ENCODE measurements at places on chromosomes 7 and 10. TPM values are rescaled to one million over a fixed set of nuclear protein-coding genes. Genes with fewer than 3 reads are reported as not detected.

- no peak overlapping the region for H3K27ac ChIP-seq
- H3K4me3 ChIP-seq: no peak overlapping the region
- DNase-seq: no peak
- H3K4me1 ChIP-seq: no peaks in the 10 kb centered on the region
- H3K36me3 ChIP-seq: no peaks in the 10 kb centered on the region
- no peaks in the 10 kb centered on the region for H3K27me3 ChIP-seq
Measured at GRCh38 chr7:129115676-129116075, 28.8 kb upstream of the TSPAN33 start.

DNA sequence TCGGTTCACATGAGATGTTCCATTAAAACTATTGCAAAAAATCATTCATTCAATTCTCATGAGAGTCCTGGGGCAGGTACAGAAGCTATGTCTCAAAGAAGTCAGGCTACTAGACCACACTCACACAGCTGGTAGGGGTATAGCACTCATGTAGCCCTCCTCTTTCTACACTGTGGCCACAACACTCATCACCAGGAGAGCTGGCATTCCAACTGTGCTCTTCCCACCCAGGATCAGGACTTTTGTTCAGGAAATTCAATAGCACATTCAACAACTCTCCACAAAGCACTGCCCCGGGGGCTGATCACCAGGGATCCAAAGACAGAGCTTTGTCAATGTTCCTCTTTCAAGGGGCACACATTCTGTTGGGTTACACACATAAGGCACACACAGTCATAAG lies 31.0 kb upstream of the C10orf90 start:
- no peak overlapping the region for H3K4me3 ChIP-seq
- H3K36me3 ChIP-seq: no peaks in the 10 kb centered on the region
- H3K27ac ChIP-seq: no peak overlapping the region
- H3K27me3 ChIP-seq: no peaks in the 10 kb centered on the region

DNA sequence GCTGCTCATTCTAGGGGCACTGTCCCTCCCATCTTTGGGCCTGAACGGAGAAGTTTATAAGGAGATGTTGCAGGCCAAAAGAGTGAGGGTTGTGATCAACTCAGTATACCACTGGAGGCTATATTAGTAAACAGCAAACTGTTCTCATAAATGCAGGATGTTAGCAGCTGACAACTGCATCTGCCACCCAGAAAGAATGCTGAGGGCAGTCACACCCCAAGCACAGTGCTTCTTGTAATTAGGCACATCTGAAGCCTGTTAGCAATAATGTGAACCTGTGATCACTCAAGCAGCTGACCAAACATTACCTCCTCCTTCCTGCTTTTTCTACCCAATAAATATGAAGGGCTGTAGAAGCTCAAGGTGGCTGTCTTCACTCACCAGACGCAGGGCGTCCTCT lies 38.4 kb upstream of the ZNF138 start:
- H3K36me3 ChIP-seq: no peaks in the 10 kb centered on the region
- no peaks in the 10 kb centered on the region for H3K4me1 ChIP-seq
- DNase-seq: no peak
- no peak overlapping the region for H3K4me3 ChIP-seq

DNA sequence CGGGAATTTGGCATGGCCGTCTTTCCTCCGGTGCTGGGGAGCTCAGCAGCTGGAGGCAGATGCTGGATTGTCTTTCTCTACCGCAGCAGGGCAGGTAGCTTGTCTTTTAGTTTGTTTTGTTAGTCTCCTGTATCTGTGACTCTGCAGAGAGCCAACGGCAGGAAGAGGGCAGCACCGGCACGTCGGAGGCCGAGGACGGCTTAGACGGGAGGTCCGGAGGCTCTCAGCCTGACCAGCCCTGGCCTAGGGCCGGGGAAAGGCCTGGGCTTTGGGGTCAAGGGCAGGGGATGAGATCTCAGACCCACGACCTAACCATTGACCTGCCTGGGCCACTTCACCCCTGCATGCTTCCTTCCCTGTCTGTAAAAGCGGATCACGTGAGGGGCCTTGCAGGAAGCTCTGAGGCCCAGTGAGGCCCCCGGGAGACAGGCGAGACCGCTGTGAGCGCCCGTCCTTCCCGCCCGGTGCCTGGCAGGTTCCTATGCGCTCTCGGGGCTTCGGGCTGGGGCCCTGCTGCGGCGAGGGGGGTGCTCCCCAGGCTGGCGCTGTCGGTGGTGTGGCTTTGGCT lies 72.7 kb downstream of the LHPP start:
- H3K4me1 ChIP-seq: peaks cover 100% of the 10 kb centered on the region
- peak overlapping the region; percentile 100 for H3K27ac ChIP-seq
- H3K36me3 ChIP-seq: no peaks in the 10 kb centered on the region
- no peaks in the 10 kb centered on the region for H3K27me3 ChIP-seq

DNA sequence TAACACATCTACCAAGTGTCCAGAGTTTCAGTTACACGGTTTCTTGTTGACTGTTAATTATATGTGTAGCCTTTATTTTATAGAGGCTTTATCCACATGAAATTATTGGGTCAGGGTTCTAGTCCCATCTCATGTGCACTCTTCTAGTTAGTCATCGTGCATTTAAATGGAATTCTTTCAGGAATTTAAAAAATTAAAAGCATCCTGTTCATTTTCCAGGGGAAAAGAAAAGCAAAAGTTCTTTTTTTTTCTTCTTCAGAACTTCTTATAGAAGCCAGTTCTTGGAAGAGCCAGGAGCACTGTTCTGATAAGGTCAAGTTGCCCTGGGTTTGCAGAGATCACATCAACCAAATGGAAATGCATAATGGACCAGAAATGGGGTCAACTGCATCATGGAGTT lies 324.7 kb downstream of the INHBA start:
- no peaks in the 10 kb centered on the region for H3K27me3 ChIP-seq
- H3K4me3 ChIP-seq: no peak overlapping the region
- no peaks in the 10 kb centered on the region for H3K36me3 ChIP-seq
- H3K27ac ChIP-seq: no peak overlapping the region
- DNase-seq: no peak

DNA sequence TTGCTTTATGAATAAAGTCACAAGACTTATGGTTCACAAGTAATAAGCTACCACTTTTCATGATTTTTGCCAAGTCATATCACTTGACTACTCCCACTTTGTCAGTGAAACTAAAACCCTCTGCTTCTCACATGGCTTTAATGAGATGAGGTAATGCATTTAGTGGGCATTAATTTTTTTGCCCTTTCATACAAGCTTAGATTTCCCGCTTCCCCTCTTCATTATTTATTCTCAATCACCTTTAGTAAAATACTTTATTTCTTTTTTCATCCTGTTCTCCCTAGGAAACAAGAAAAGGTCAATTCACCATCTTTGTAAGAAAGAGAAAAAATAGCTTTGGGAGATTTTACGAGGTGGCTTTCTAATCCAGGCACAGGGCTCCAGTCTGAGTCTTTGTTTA lies 109.6 kb upstream of the STARD3NL start:
- H3K27me3 ChIP-seq: no peaks in the 10 kb centered on the region
- no peaks in the 10 kb centered on the region for H3K36me3 ChIP-seq
- no peaks in the 10 kb centered on the region for H3K4me1 ChIP-seq
- H3K27ac ChIP-seq: no peak overlapping the region
- DNase-seq: no peak

GRCh38 chr7:47584536-47584895 lies 2.6 kb upstream of the TNS3 start:
- peaks cover 25% of the 10 kb centered on the region for H3K4me1 ChIP-seq
- H3K4me3 ChIP-seq: no peak overlapping the region
- H3K27ac ChIP-seq: no peak overlapping the region
- H3K36me3 ChIP-seq: 0 out of 2 replicates have a peak, but pooled peaks cover 4% of the 10 kb centered on the region
- H3K27me3 ChIP-seq: no peaks in the 10 kb centered on the region

GRCh38 chr10:125756853-125757487 lies 18.7 kb downstream of the MMP21 start:
- H3K4me1 ChIP-seq: no peaks in the 10 kb centered on the region
- H3K4me3 ChIP-seq: no peak overlapping the region
- H3K27ac ChIP-seq: no peak overlapping the region
- H3K36me3 ChIP-seq: peaks cover 81% of the 10 kb centered on the region
- H3K27me3 ChIP-seq: no peaks in the 10 kb centered on the region

GRCh38 chr7:91264046-91264923 lies at the start of gene FZD1:
Gene FZD1, plus strand, starts transcription at chr7:91264433. Its CDS starts 448 bp downstream, at chr7:91264881.
- peak; percentile 98 for DNase-seq
- 0 out of 2 replicates have a peak within 1 kb of the TSS, but pooled peaks have one; percentile 43 for H3K27ac ChIP-seq
- peak within 1 kb of the TSS; percentile 79 for H3K4me3 ChIP-seq
- no peaks in the 10 kb centered on the region for H3K36me3 ChIP-seq
- H3K27me3 ChIP-seq: no peaks in the 10 kb centered on the region

- H3K27me3 ChIP-seq: no peaks in the 10 kb centered on the region
- H3K4me3 ChIP-seq: no peak overlapping the region
- H3K4me1 ChIP-seq: no peaks in the 10 kb centered on the region
Measured at GRCh38 chr10:82394122-82394521, 519.1 kb downstream of the NRG3 start.

DNA sequence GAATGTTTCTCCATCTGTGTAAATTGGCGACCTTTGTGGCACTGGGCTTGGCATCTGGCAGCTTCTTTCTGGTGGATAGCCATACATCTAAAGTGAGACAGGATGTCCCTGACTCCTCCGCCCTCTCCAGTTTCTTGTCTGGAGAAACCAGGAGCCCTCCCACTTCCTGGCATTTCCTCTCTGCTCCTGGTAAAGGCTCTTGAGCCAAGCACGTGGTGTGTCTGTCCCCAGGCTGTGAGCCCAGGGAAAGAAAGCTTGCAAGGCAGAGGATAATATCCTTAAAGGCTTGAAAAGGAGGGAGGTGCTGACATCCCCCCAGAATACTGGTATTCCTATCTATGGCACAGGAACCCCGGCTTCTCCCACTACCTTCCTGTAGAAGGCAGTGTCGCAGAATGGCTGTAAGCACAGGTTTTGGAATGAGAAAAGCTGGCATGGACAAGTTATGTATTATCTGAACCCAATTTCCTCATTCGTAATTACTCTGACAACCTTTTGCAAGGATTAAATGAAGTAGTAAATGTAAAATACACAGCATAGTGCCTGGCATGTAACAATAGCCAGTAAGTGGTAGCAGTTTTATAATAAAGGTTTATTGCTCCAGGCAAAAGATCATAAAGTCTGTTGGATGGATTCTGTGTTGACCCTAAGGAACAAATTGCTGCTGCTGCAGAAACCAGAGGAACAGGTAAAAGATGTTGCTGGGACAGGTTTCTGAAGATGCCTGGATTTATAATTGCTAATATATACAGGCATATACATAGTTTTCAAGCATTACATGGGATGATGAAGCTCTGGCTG lies 11.8 kb upstream of the ACSL5 start:
- H3K27me3 ChIP-seq: no peaks in the 10 kb centered on the region
- no peak overlapping the region for H3K4me3 ChIP-seq
- H3K27ac ChIP-seq: no peak overlapping the region

- H3K36me3 ChIP-seq: no peaks in the 10 kb centered on the region
- no peak for DNase-seq
- no peak overlapping the region for H3K4me3 ChIP-seq
- no peak overlapping the region for H3K27ac ChIP-seq
- no peaks in the 10 kb centered on the region for H3K27me3 ChIP-seq
Measured at GRCh38 chr10:22159180-22159579, 58.6 kb downstream of the EBLN1 start.

- H3K4me1 ChIP-seq: no peaks in the 10 kb centered on the region
- no peak for DNase-seq
- no peak overlapping the region for H3K4me3 ChIP-seq
- no peak overlapping the region for H3K27ac ChIP-seq
- no peaks in the 10 kb centered on the region for H3K27me3 ChIP-seq
Measured at GRCh38 chr7:15332956-15333355, 228.9 kb downstream of the AGMO start.

DNA sequence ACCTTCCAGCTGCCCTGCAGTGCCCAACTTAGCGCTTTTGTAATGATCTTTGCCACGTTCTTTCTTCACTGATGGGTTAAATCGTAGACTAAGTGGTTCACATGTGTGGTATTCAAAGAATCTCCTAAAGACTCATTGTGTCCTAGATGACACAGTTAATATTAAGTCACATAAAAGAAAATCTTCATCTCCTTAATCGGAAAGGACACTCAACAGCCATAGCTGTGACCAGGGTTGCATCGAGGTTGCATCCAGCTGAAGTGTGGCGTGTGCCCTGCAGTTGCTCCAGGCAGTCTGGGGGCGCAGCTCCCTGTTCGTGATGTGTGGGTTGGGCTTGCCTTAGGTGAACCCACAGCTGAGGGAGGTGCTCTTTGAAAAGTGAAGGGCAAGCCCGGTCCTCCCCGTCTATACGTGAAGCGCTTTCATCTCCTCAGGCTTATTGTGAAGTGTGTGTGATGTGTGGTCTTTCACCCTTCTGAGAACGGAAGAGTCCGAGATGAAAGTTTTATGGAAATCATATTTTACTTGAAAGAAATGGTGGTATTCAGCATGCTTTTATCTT lies 122.7 kb downstream of the TRRAP start:
- H3K27me3 ChIP-seq: no peaks in the 10 kb centered on the region
- peaks cover 28% of the 10 kb centered on the region for H3K36me3 ChIP-seq
- H3K4me3 ChIP-seq: no peak overlapping the region
- H3K27ac ChIP-seq: no peak overlapping the region
- peaks cover 14% of the 10 kb centered on the region for H3K4me1 ChIP-seq
- DNase-seq: no peak

GRCh38 chr10:90347239-90347638 lies 510.6 kb downstream of the HTR7 start:
- H3K27me3 ChIP-seq: no peaks in the 10 kb centered on the region
- no peak for DNase-seq
- H3K4me1 ChIP-seq: no peaks in the 10 kb centered on the region
- no peak overlapping the region for H3K27ac ChIP-seq

GRCh38 chr10:6204063-6204340 lies 1.3 kb downstream of the PFKFB3 start:
- H3K27me3 ChIP-seq: no peaks in the 10 kb centered on the region
- DNase-seq: peak; percentile 50
- peak overlapping the region; percentile 54 for H3K27ac ChIP-seq

DNA sequence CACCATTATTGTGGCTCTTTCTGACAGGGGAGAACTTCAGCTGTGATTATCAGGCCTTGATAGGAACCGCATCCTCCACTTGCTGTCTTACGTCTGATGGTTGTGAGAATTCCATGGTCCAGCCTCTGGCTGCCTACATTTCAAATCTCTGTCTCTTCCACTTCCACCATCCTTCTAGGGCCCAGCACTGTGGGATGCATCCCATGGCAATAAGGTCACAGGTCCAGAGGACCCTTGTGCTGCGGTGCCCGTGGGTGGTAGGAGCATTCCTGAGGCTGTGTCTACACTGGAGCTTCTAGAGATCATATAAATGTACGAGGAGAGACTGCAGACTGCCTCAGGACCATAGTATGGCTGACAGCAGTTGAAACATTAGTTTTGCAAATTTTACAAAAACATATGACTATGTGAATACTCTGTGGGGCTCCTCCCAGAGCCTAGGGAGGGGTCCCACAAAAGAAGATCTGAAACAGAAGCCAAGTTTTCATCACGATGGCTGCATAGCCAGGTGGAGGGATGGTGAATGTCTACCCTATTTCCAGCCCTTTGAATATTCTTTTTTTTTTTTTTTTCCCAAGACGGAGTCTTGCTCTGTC lies 11.8 kb downstream of the CALML3 start:
- H3K27ac ChIP-seq: no peak overlapping the region
- H3K36me3 ChIP-seq: no peaks in the 10 kb centered on the region
- H3K4me1 ChIP-seq: no peaks in the 10 kb centered on the region
- H3K27me3 ChIP-seq: no peaks in the 10 kb centered on the region
- DNase-seq: no peak

Gene TMEM184A
- not detected for total RNA-seq

Gene PDZD7
- 2.6 TPM for total RNA-seq

Gene ZNF804B
- not detected for total RNA-seq

Gene LFNG
- 0.19 TPM for total RNA-seq

Gene GFRA1
- not detected for total RNA-seq

All from Karpas-422 (cell line).